ENCODE measurements at places on chromosomes 3 and 15. TPM values are rescaled to one million over a fixed set of nuclear protein-coding genes. Genes with fewer than 3 reads are reported as not detected.
A peak's percentile ranks its signal among the peaks of the same experiment; 100 is the strongest.

Gene HYAL2
- 2.3 TPM for total RNA-seq

Gene LRRC31
- not detected for total RNA-seq

Gene SERPINI1
- total RNA-seq = 3.5 TPM

Gene TMCO5A
- total RNA-seq = not detected

DNA sequence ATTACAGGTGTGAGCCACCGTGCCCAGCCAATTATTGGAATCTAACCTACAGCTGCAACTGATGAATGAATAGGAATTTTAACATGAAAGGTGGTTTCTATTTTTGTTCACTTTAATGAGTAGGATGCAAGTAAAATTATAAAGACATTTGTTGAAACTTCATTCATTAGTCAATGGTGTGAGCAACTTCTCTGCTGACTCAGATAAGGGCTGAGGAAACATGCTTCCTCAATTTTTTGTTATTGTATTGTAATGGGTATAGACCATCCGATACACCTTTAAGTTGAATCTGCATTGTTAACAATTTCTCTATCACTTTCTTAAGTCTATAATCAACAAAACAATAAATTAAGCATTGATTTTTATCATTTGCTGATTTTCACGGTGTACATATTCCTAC is 127.8 kb downstream of the STAG1 start:
- no peak for DNase-seq

Gene ENTPD3
- total RNA-seq = not detected

GRCh38 chr3:112019716-112020115 is 14.8 kb upstream of the TMPRSS7 start:
- no peak for DNase-seq

Gene C3orf22
- total RNA-seq = not detected

GRCh38 chr3:156093964-156094363 is 26.4 kb upstream of the KCNAB1 start:
- DNase-seq = no peak

GRCh38 chr15:85414037-85414436 is 33.6 kb downstream of the AKAP13 start:
- no peak for DNase-seq

Gene TRH
- total RNA-seq = not detected

DNA sequence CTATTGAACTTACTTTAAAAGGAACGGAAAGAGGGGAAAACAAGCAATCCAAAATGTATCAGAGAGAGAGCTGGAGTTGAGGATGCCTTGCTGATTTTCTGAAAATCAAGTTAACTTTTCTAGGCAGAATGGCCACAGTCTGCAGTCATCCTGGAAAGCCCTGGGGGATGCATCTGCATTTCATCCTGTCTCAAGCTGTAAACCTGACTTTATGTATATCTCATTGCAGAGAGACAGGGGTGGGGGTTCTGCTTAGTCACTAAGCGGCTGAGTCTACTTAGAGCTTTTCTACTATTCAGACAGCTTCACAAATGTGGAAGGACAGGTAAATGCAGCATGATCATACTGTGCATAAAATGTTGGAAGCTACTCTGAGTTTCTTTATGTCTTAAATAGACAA is 41.4 kb downstream of the MRPS25 start:
- DNase-seq = no peak

Gene COX5A
- total RNA-seq = 61.6 TPM

Gene GRAMD1C
- 0.29 TPM for total RNA-seq

DNA sequence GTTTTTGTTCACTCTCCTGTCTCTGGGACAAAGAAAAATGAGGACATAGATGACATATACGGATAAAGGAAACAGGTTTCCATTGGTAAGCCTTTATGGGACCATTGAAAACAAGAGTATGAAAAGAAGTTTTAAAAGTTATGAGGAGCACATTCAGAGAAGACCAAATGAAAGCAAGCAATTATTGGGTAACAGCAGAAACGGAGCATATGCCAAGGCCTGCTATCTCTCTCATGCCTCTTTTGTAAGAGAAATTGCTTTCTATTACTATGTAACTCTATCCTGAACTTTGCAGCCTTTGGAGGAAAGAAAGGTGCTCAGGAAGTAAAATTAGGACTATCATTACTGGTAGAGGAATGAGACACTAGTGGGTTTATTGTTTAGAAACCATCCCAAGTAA is 14.9 kb upstream of the DPH6 start:
- DNase-seq = no peak

Gene KCNH8
- total RNA-seq = not detected

- no peak for DNase-seq
Observed at GRCh38 chr15:75069301-75069925, 46.0 kb downstream of the PPCDC start.

DNA sequence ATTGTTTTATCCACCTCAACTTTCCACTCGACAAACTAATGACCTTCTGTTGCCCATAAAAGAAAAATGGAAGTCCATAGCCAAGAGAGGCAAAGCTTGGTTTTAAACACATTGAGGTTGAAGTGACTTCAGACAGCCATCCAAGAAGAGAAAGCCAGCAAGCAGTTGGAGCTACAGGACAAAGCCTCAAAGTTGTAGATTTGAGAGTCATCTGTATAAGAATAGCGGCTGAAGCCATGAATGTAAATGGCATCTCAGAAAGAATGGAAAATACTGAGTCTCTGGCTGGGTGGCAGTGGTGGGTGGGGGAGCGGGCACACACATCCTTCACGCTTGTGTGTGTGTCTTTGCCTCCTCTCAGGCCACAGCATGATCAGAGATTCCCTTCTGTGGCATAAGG is 124.1 kb upstream of the CHRM5 start:
- DNase-seq = no peak

DNA sequence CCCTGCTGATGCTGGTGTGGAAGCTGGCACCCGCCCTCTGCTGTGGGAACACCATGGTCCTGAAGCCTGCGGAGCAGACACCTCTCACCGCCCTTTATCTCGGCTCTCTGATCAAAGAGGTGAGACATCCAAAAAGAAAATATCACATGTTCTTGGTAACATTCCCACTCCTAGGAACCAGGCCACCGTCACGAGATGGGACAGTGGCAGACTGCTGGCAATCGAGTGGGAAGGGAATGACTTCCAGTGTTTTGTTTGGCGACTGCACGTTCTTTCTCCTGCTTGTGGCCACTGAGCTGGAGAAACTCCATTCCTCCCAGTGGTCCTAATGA is 14.3 kb downstream of the ALDH1A3 start:
- DNase-seq = no peak

GRCh38 chr3:147394884-147395225 is 11.5 kb downstream of the ZIC4 start:
- DNase-seq = no peak

Gene CPLX3
- not detected for total RNA-seq

- peak; percentile 8 for DNase-seq
Observed at GRCh38 chr15:71114887-71115566, at the start of gene THSD4. TSS of gene THSD4 (plus strand) at chr15:71115471.

Gene CCNB2
- 53.7 TPM for total RNA-seq

Gene SLC27A2
- total RNA-seq = 0.61 TPM

GRCh38 chr3:61929617-61930016 is 368.2 kb downstream of the PTPRG start:
- DNase-seq = no peak

- DNase-seq = no peak
Observed at GRCh38 chr3:188205992-188206416, 52.0 kb downstream of the LPP start.
